ENCODE measurements at places on chromosomes 5 and 9. TPM values are rescaled to one million over a fixed set of nuclear protein-coding genes. Genes with fewer than 3 reads are reported as not detected.

TLE4 gene
- total RNA-seq = 8.1 TPM

DNA sequence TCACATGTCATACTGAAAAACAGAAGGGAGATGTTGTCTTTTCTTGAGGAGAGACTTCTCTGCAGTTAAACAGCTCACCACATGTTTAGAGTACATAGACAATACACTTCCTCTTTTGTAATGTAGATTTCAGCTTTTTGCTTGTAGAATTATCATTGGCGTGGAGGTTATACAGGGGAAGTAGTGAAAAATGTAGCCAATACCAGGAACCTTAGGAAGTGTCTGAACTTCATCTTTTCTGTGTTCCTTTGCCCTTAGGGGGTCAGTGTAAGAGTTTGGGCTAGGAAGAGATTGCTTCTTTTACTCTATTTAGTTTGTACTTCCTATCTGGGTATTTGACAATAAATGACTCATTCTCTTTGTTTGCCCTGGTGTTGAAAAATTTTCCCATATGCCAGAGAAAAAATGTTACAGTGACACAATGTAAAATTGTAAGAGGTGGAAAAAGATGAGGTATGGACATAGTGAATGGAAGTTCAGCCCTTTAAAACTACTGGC lies 21.0 kb upstream of the CDKN2B start:
- no peak overlapping the region for H3K4me3 ChIP-seq
- H3K4me1 ChIP-seq = peaks cover 9% of the 10 kb centered on the region
- DNase-seq = peak; percentile 8
- H3K36me3 ChIP-seq = no peaks in the 10 kb centered on the region
- H3K27ac ChIP-seq = no peak overlapping the region

TRIP13 gene
- total RNA-seq = 42.5 TPM

ZNF484 gene
- 3.6 TPM for total RNA-seq

DNA sequence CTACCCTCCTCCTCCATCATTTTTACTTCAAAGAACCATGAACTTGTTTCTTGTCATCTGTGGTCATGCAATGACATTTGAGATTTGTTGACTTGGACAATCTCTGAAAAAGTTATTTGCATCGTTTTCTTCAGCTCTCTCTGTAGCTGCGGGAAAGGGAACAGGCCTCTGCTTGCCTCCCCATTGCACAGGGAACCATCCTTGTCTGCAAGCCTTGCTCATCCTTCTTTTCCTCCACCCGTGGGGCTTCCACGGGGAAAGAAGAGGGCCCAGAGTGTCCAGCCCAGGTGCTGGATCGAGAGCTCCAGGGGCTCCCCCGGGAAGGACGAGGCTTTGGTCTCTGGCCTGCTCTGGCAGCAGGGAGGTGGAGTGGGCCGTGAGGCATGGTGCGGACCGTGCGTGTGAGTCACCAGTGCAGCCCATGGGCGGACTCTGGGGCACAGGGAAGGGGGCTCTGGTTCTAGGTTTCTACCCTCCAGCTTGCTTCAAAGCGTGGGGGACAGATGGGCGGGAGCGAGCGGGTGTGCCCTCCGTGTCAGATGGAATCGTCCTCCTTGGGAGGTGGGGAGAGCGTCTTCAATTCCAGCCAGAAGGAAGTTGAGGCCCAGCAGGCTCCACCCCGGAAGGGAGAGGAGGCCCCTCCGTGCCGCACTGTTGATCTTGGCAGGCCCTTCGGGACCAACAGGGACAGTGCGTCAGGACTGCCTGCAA lies 6.0 kb upstream of the IRX4 start:
- no peaks in the 10 kb centered on the region for H3K27me3 ChIP-seq
- no peaks in the 10 kb centered on the region for H3K4me1 ChIP-seq
- DNase-seq = no peak
- H3K27ac ChIP-seq = no peak overlapping the region

ARHGAP26 gene
- total RNA-seq = 74.6 TPM

Measured in Caco-2 (cell line).